Stimulated activated CD4-positive, alpha-beta T cell treated with anti-CD3 and anti-CD28 coated beads, Interleukin-1b, Interleukin-23, amount 100 ng/mL, for 4 hours (primary cell): ENCODE measurements at places on chromosomes 4 and X.

DNA sequence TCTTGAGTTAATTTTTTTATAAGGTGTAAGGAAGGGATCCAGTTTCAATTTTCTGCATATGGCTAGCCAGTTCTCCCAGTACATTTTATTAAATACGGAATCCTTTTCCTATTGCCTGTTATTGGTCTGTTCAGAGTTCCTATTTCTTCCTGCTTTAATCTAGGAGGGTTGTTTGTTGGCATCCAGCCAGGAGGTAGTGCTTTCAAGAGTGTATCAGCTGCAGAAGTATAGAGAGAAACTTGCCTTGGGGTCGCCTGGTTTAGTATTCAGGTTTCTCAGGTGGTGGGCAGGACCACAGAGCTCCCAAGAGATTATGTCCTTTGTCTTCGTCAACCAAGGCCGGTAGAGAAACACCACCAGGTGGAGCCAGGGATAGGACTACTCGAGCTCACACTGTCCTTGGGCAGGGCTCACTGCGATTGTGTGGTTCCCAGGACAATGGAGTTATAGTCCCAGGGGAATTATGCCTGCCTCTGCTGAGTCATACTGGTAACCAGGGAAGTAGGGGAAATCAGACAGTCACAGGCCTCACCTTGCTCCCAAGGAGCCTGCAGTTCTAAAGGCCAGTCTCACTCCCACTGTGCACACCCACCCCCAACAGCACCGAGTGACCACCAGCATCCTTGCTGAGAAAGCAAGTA lies 168.1 kb downstream of the VSIG4 start:
- no peak for DNase-seq

DNA sequence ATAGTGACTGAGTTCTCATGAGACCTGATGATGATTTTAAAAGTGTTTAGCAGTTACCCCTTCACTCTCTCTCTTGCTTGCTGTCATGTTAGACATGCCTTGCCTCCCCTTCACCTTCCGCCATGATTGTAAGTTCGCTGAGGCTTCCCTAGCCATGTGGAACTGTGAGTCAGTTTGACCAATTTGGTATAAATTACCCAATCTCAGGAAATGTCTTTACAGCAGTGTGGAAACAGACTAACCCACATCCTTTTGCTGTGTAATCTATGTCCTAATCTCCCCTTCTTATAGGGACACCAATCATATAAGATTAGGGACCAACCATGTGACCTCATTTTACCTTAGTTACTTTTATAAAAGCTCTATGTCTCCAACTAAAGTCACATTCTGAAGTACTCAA lies 677.8 kb downstream of the ADGRL3 start:
- no peak for DNase-seq

- no peak for DNase-seq
Observed at GRCh38 chrX:133869270-133869669, 116.1 kb downstream of the GPC3 start.

GRCh38 chr4:123613586-123614344 lies 217.2 kb downstream of the SPRY1 start:
- no peak for DNase-seq

DNA sequence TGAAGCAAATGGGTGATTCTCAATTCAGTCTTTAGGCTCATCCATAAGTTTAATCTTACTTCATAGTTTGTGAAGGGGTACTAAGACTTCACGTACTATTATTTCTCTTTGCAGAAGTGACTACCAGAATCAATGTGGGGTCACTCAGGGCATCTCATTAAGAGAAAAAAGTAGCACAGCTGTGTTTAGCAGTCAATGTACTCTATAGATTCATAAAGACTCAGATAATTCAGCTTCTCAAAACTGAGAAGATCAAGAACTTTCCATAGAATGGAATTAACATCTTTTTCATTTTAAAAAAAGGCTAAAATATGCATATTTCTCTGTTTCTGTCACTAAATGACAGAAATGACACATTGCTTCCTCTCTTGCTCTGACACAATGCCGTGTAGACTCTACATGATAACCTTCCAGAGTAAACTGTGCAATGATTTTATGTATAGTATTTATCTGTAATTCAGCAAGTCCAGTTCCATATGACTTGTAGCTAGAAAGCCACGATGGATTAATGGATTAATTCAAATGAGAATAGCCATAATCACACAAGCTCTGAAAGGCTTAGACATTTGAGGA lies 20.3 kb upstream of the LSM6 start:
- DNase-seq: no peak
